ENCODE measurements at places on chromosomes 1 and 21.

DNA sequence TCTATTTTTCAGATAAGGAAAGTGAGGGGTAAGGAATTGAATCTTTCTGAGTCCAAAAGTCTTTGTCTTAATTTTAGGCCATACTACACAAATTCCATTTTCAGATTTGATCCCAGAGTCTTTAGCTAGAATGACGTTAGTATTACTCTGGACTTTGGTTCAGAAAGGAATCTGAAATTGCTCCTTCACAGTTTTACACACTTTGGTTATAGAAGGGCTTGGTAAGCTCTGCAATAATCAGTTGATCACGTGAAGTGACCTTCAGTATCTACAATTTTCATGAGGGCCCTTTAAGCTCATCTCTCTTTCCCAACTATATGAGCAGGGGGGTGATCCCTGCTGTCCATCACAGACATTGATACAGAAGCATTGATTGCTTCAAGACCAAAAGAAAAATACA is 103.4 kb upstream of the ESRRG start:
- DNase-seq: no peak

DNA sequence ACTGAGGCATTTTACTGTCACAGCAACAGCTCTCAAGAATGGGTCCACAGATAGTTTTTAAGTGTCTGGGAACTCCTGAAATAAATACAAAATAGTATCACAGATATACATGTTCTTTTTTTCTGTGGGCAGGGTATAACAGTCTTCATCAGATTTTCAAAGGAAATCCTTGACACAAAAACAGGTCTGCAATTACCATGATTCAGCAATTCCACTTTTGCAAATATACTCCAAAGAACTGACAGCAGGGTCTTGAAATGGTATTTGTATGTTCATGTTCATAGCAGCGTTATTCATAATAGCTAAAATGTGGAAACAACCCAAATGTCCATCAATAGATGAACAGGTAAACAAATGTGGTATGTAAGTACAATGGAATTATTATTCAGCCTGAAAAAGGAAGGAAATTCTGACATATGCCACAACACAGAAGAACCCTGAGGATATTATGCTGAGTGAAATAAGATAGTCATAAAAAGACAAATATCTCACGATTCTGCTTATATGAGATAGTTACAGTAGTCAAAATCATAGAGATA is 85.0 kb downstream of the EPS15 start:
- DNase-seq: no peak

GRCh38 chr1:117003223-117003875 is 1.8 kb downstream of the CD101 start:
- DNase-seq: no peak

GRCh38 chr1:73576083-73576482 is 621.9 kb downstream of the LRRIQ3 start:
- no peak for DNase-seq

DNA sequence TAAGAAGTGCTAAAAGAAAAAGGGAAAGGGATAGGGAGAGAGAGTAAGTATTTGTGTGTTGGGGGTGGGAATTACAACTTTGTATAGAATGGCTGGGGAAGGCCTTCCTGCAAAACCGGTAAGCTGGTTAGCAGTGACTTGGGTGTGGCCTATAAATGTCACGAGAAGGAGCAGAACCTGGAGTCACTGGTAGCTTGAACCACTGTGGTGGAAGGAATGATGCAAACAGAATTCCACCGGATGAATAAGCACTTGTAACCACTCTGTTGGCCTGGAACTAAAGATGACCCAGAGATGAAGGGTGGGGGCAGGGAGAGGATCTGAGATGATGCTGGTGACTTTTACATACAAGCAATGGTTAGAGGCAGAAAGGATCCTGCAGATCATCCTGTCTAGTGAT is 8.9 kb downstream of the XKR8 start:
- no peak for DNase-seq

- no peak for DNase-seq
These were observed 178.4 kb downstream of the ADSS2 start for GRCh38 chr1:244273262-244273844.

DNA sequence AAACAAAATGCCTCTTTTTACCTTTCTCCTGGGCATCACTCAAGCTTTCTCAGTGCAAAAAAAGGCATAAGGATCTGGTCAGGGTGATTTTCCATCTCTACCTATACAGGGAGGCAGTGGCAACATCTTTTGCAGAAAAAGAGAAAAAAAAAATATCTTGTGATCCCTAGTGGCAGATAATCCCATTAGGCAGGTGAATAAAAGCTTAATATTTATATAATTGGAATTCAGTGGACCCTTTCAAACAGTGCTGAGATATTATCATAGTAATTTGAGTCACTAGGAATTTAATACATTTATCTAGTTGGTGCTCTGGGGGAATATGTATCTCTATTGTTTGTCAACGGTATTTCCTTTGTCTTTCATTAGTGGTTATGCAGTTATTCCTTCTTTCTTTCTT is 29.9 kb upstream of the CXADR start:
- no peak for DNase-seq

- peak; percentile 42 for DNase-seq
These were observed 514 bp downstream of the FAM43B start for GRCh38 chr1:20552728-20553445.

DNA sequence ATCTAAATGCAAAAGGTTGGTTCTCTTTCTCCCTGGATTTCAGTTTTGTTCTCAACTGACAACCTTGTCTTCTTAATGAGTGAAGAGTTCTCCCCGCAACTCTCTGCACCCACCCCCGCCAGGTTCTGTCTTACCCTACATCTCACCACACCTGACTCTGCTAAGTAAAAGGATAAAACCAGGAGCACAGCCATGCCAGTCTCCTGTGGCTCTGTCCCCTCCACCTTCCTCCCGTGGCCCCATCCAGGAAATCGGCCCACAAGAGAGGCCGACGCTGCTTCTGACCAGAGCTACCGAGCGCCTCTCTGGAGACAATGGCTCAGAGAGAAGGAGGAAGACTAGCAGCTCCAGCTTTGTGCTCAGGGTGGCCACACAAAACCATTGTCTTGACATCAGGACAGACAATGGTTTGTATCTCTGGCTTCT is 72.2 kb downstream of the PLEKHA6 start:
- DNase-seq: no peak

- DNase-seq: no peak
These were observed 1873.5 kb downstream of the NCAM2 start for GRCh38 chr21:22871692-22872091.

GRCh38 chr1:241612533-241613477 is 27.4 kb downstream of the CHML start:
- no peak for DNase-seq

DNA sequence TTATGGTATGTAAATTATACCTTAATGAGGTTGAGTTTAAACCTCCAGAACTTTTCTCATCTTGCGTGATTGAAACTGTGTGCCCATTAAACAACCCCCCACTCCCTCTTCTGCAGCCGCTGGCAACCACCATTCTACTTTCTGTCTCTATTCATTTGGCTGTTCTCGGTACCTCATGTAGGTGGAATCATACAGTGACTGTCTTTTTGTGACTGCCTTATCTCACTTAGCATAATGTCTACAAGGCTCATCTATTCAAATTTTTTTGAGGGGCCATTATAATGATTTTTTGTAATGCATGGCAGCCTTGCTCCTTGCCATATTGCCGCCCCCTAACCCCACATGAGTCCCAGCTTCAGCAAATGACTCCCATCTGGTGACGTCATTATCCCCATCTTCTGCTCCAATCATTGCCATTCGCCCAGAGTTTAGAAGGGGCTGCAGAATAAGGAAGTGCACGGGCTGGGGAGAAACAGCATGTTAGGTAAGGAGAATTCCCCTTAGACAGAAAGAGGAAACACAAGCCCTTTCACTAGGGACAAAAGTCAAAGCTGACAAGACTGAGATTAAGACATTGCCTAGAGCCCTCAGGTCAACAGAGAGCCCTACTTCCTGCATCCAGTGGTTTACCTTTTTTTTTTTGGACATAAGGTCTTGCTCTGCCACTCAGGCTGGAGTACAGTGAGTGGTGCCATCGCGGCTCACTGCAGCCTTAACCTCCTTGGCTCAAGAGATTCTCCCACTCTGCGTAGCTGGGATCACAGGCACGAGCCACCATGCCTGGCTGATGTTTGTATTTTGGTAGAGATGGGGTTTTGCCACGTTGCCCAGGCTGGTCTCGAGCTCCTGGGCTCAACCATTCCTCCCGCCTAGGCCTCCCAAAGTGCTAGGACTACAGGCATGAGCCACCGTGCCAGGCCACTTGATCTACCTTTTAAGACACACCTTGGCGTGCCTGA is 78.4 kb upstream of the ERRFI1 start:
- no peak for DNase-seq

Measured in glutamatergic neuron (in vitro differentiated cells).